ENCODE measurements at places on chromosomes 6 and 20. TPM values are rescaled to one million over a fixed set of nuclear protein-coding genes. Genes with fewer than 3 reads are reported as not detected.

Gene ZBTB12
- total RNA-seq = 4.8 TPM

Gene TMEM14C
- 150 TPM for total RNA-seq

Gene HLA-DPA1
- 0.10 TPM for total RNA-seq

Gene WFDC12
- not detected for total RNA-seq

Gene ENPP5
- total RNA-seq = not detected

Gene SOX18
- 1.1 TPM for total RNA-seq

Gene GCNT2
- 9.8 TPM for total RNA-seq

Gene SRMS
- total RNA-seq = not detected

Gene C6orf52
- total RNA-seq = 1.7 TPM

Gene LRRC73
- total RNA-seq = 1.3 TPM
